DND-41 (cell line): ENCODE measurements at places on chromosomes 12 and 14.

- DNase-seq = no peak
Observed at GRCh38 chr12:104575442-104576186, 118.9 kb downstream of the CHST11 start.

GRCh38 chr12:97921979-97922722 is 459.5 kb downstream of the RMST start:
- no peak for DNase-seq

DNA sequence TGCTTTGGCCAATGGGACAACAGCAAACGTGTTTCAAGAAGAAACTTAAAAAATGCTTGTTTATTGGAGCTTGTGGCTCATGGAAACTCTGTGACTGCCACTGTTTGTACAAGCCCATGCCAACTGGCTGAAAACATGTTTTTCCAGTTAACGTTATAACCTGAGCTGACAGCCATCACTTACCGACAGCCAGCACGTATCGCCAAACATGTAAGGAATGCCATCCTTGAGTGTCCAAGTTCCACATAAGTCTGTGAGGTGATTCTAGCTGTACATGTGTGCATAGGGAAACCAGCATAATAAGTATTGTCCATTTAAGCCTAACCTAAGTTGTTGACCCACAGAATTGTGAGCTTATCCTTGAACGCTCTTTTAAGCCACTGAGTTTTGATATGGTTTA is 596.9 kb downstream of the TRHDE start:
- DNase-seq = no peak

GRCh38 chr14:64826845-64827244 is 52.9 kb downstream of the SPTB start:
- DNase-seq = no peak

DNA sequence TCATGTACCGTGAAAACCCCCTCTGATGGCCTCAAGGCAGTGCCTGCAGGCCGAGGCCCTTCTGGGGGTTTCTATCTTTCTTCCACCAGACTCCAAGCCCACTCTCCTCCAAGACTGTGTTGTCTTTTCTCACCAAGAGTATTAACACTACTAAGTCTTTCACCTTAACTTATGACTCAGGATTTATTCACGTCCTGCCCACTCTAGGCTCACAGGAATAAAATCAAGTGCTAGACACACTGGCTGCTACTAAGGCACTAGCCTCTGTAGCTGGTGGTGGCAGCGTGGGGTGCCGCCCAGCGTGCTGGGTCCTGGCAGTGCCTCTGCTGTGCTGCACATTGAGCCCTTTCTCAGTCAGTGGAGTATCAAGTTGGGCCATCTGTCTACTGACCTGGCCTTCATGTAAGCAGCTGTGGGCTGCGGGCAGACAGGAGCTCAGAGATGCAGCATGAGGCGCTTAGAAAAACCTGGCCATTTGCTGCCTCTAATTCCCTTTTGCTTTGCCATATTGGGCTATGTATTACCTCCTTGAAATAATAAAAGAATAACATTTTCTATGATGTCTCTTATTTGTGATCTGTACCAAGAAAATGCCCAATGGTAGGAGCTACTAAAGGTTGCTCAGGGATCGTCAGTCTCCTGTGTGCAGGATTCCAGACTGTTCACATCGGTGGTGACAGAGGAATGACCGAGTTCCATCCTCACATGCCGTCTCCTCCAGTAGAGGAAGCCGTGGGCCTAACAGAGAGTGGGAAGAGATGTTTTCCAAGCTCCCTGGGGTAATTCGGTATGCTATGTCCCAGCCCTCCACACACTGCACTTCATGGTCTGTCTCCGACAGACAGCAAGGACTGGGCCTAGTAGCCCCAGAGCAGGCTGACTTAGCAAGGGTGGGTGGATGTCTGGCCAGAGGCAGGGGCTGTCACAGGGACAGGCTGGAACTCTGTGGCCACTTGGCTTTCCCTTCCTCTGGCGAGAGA is 39.9 kb downstream of the MAX start:
- DNase-seq = no peak

DNA sequence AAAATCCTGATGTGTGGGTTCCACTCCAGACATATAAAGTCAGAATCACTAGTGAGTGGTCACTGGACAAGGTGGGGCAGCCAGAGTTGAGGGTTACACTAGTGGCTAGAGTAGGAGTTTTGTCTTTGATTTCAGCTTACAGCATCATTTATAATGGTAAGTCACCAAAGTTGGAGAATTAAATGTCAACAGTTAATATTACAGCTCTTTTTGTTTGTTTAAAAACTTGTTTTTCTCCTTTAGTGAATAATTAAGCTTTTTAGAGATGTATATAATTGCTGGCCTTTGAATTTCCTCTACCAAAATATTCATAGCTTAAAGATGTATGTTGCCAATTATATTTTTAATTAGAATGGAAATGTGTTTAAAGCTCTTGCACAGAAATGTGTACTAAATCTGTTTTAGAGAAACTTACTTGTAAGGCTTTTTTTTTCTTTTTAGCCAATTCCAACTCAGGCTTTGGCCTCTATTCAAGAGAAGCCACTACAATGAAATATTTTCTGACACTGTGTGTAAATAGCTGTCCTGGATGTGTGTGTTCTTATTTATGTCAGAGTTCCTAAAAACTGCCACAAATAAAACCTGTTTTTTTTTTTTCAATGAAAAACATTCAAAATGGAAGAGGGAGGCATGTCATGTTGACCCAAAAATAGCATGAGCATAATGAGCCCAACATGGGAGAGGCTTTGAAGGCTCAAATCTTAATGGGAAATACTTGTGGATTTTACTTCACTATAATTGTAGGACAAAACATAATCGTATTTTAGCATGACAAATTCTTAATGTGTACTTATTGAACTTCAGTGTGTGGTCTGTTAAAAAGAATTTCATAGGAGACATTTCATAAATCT is 92.2 kb downstream of the TBC1D30 start:
- DNase-seq = no peak

- DNase-seq = no peak
Observed at GRCh38 chr12:99281277-99281676, 366.3 kb upstream of the GARIN6 start.

- DNase-seq = no peak
Observed at GRCh38 chr14:98707522-98707921, 564.5 kb downstream of the BCL11B start.

DNA sequence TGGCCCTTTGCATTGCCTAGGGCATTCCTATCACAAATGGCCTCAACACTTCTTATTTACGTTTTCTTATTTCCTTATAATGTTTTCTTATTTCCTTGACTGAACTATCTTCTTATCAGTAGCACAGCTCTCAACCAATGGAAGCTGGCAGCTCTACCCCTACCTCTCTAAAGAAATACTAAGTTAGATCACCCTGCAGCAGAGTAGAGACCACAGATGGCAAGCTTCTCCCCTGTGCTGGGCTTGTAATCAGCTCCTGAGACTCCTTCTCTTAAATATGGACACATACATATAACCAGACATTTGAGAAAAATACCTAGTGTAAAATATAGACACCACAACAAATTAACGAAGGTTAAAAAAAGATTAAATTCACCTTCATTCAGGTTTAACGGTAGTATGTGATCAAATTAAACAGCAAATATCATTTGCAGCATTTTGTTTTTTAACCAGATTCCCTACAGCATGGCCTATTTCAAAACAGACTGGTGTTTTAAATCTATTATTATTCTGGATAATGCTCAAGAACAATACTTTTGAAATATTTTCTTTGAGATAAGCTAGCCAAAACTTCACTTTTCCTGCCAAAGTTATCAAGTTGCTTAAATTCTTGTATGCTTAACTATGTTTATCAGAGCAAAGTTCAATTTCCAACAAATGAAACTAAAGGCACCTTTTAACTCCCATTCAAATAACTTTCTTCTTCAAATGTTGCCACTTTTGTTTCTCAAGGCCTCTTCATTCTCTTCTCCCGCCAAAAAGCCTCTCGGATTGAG is 54.3 kb downstream of the SLC41A2 start:
- no peak for DNase-seq

GRCh38 chr12:63826006-63826585 is 18.4 kb upstream of the SRGAP1 start:
- no peak for DNase-seq

DNA sequence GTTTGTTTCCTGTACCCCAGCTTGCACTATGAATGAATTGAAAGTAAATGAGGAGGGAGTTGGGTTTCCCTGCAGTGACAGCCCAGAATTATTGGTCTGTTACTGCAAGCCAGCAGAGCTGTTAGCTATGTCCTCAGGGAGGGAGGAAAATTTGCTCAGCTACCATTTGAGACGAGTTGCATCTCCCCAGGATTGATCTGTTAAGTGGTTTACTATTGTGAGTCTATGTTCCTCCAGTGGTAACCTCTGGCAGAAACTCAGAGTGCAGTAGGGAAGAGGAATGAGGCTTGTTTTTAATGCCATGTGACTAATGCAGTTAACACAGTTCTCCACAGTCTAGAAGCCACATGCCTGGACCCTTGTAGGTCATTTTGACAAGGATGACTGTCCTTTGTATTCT is 173.9 kb downstream of the SLC15A4 start:
- no peak for DNase-seq

- DNase-seq = no peak
Observed at GRCh38 chr12:109695416-109695815, 18.2 kb upstream of the FAM222A start.

DNA sequence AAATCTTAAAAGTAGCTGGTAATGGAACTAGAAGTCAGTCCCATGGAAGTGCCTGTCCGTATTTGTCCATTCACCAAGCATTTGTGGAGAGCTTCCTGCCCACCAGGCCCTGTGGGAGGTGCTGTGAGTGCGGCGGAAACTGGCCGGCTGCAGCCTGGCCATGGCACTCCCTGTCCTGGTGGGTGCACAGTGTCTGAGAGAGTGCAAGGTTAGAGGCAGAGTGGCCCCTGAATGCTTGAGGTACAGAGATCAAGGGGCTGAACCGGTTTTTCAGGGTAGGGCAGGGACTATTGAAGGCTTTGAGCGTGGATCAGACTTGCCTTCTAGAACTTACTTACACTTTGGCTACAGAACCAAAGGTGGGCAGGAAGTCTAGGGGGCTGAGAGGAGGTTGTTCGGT is 92.9 kb downstream of the ESR2 start:
- DNase-seq = no peak

- DNase-seq = no peak
Observed at GRCh38 chr12:115351514-115352077, 667.6 kb upstream of the TBX3 start.

GRCh38 chr12:101939306-101939705 is 61.9 kb downstream of the DRAM1 start:
- no peak for DNase-seq

DNA sequence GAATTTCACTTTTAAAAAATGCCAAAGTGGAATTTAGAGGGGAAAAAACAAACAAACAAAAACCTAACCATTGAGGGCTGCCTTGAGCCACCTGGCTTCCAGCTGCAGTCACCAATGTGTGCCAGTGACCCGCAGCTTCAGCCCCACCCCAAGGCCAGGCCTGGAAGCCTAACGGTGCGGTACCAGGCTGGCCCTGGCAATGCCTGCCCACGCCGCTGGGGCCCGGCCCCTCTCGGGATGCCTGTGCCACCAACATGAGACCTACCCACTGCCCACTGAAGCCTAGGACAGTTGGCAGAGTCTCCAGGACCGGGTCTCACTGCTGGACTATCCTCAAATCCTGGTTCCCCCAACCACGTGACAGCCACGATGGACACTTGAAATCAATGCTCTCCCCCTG is 96.6 kb downstream of the NCOR2 start:
- no peak for DNase-seq

DNA sequence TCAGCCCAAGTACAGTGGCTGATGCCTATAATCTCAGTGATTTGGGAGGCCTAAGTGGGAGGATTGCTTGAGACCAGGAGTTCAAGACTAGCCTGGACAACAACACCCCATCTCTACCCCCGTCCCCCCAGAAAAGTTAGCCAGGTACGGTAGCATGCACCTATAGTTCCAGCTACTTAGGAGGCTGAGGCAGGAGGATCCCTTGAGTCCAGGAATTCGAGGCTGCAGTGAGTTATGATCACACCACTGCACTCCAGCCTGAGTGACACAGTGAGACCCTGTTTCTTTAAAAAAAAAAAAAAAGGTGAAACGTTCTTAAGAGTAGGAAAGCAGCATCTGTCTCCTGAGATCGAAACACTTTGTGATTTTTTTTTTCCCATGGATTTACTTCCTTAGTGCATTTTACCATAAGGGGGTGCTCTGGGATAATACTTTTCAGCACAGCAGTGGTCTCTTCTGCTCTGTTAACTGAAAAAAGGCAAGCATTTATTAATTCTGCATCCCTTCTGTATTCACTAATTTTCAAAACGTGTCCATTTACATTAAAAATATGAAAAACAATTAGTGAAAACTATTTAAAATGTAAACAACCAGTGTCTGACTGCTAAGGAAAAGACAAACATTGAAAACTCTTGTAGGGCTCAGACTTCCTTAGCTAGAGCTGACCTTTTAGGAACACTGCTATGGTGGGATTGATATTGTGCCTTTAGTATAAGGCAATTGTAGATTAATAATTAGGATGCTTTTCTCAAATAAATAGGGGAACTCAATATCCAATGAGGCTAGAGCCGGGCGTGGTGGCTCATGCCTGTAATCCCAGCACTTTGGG is 31.2 kb upstream of the USP44 start:
- DNase-seq = no peak

DNA sequence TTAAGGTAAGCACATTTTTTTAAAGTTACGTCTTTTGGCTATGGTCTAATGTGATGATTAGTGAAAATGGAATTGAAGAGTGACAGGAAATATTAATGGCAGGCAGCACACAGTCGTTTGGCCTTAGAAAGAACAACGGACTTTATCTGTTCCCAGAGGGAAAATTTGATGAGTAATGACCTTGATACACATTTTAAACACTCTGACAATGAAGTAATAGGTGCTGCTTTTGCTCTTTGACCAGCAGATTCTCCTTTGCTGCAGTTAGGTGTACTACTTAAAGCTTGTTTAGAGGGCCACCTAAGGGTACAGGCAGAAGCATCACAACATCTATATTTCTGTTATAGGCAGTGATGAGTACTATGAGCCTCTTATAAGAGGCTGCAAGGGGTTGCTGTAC is 27.1 kb upstream of the RNU6-8 start:
- no peak for DNase-seq

GRCh38 chr12:101186291-101186690 is 23.7 kb downstream of the SLC5A8 start:
- DNase-seq = no peak
